NCI-H524 (cell line): ENCODE measurements at places on chromosomes 12 and 14.

GRCh38 chr12:20646239-20646827 lies 48.8 kb upstream of the SLCO1C1 start:
- DNase-seq: no peak

GRCh38 chr14:35383569-35384454 lies 20.7 kb downstream of the NFKBIA start:
- no peak for DNase-seq

DNA sequence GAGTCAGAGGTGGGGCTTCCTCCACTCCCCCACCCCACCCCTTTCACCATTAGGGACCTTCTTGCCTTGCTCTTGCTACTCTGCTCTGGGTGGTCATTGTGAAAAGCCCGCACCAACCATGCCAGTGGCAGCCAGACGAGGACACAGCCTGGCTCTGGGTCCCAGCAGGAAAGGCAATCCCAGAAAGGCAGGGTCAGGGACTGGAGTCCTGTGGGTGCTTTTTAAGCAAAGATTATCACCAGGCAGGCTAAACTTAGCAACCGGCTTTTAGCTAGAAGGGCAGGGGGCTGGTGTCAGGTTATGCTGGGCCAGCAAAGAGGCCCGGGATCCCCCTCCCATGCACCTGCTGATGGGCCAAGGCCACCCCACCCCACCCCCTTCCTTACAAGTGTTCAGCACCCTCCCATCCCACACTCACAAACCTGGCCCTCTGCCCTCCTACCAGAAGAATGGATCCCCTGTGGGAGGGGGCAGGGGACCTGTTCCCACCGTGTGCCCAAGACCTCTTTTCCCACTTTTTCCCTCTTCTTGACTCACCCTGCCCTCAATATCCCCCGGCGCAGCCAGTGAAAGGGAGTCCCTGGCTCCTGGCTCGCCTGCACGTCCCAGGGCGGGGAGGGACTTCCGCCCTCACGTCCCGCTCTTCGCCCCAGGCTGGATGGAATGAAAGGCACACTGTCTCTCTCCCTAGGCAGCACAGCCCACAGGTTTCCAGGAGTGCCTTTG lies 1.2 kb upstream of the GAPDH start:
- DNase-seq: peak; percentile 39

DNA sequence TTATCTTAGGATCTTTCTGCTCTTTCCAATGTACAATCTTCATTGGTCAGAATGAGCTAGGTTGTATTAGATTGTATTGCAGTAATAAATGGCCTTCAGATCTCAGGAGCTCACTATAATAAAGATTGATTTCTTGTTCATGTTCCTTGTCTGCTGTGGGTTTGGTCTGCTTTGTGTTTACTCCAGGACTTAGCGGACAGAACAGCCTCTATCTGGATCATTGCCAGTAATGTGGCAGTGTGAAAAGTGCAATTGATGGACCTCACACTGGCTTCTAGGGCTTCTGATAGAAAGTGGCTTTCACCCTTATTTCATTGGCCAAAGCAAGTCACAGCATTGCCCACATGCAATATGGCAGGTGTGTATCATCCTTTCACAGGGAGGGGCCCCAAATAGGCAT lies 81.2 kb downstream of the BTG1 start:
- DNase-seq: no peak

DNA sequence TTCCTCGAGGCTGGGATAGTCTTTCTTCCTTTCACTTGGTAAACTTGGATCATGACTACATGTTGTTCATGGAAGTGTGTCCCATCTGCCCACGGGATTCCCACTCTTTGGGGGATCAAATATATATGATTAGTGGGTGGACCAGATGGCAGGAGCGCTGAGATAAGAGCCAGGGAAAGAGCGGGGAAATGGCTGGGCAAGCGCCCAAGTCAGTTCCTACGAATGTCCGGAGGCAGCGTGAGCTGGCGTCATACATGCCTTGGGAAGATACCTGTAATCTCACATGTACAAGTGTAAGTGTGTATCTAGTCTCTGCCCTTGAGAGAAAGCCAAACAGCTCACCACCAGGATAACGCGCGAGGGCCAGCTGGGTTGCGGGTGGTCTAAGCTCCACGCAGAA lies 62.3 kb downstream of the FZD10 start:
- DNase-seq: peak; percentile 71

GRCh38 chr14:92570674-92571262 lies 57.2 kb downstream of the RIN3 start:
- DNase-seq: no peak

GRCh38 chr14:105433161-105433605 lies 13.6 kb downstream of the MTA1 start:
- no peak for DNase-seq

- no peak for DNase-seq
Measured at GRCh38 chr12:62995097-62995496, 60.1 kb upstream of the PPM1H start.

GRCh38 chr14:55071870-55072640 lies 20.6 kb downstream of the MAPK1IP1L start:
- no peak for DNase-seq

DNA sequence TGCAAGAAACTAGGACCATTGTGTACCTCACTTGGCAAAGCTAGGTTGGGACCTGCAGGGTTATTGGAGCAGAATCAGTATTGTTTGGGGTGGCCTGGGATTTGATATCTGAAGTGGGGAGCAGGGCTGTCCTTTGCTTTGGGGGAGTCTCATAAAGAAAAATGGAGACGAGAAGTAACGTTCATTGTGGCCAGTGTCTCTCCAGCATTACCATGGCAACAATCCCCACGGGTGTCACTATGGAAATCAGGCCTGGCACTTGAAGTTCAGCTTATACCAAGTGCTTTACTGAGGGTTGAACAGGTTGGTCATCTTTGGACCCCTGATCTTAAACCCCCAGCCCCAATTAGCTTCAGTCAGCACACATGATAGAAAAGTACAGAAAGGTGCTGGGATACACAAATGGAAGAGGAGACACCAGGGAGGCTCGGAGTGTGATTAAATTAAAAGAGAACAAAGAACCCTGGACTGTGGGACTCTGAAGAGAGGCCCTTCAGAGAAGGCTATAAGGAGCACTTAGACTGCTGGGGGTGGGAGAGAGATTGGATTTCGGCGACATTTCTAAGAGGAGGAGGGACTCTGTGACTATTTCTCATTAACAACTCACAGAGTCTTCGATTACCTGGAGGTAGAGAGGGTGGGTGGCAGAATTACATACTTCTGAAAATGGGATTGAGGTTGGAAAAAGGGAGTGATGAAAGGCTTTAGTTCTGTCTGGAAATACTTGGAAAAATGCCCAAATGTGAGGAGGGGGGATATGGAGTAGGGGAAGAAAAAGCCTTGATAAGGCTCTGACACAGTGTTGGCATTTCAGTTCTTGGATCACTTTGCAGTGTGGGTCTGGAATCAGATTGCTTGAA lies 3.7 kb downstream of the KIF5A start:
- DNase-seq: peak; percentile 67

GRCh38 chr12:51994539-51994820 lies 12.3 kb upstream of the TAMALIN start:
- DNase-seq: no peak

DNA sequence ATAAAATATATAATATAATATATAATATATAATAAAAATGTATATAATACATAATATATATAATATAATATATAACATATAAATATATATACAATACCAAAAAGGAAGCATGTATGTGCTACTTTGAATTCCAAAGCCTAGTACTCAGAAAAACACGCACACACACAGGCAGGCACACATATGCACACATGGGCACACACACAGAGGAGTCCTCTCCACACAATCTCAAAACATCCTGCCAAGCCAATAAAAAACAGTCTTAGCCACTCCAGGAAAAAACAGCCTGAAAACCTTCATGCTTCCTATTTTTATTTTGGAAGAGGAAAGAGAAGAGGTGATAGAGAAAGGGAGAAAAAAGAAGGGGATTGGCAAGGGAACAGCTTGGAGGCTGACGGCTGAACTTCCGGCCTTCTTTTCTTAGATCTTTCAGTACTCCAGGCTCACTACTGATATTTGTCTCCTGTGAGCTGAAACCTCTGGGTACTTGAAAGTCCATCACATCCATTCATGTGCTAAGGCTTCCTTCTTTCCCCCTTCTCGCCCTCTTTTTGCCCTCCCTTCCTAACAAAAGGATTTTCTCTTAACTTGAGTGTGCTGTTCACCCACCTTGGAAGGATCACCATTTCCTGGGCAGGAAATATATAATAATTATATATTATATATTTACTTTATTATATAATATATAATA lies 394.2 kb downstream of the NUAK1 start:
- no peak for DNase-seq

- DNase-seq: no peak
Measured at GRCh38 chr12:117161460-117162166, 28.7 kb downstream of the FBXO21 start.

DNA sequence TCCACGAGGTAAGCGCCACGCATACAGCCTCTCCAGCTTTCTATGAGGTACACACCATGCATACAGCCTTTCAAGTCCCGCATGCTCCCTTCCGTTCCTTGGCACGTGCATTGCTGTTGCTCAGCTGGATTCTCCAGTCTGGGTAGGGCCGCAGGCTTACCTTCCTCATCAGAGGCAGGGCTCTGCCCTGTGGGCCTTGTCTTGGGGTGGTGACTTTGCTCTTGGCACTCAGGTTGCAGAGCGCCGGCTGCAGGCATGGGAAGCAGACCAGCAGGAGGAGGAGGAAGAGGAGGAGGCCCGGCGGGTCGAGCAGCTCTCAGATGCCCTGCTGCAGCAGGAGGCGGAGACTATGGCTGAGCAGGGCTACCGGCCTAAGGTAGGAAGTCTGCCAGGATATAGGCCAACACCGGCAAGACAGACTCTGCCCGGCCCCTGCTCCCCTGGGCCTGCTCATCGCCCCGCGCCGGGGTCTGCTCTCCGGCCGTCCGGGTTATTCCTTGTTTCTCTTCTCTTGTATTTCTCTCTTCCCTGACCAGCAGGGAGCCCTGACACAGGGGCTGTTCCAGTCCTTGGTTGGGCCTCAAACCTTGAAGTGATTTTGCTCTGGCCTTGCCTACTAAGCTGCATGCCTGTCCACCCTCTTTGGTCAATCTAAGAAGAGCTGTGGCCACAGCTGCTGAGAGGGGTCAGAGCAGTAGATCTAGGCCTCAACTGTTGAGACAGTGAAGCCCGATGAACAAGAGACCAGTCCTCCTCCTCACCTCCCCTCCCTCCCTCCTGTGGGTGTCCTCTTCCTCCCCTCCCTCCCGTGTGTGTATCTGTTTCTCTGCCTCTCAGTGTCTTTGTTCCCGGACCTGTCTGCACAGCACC lies 15.3 kb downstream of the TCHP start:
- no peak for DNase-seq

DNA sequence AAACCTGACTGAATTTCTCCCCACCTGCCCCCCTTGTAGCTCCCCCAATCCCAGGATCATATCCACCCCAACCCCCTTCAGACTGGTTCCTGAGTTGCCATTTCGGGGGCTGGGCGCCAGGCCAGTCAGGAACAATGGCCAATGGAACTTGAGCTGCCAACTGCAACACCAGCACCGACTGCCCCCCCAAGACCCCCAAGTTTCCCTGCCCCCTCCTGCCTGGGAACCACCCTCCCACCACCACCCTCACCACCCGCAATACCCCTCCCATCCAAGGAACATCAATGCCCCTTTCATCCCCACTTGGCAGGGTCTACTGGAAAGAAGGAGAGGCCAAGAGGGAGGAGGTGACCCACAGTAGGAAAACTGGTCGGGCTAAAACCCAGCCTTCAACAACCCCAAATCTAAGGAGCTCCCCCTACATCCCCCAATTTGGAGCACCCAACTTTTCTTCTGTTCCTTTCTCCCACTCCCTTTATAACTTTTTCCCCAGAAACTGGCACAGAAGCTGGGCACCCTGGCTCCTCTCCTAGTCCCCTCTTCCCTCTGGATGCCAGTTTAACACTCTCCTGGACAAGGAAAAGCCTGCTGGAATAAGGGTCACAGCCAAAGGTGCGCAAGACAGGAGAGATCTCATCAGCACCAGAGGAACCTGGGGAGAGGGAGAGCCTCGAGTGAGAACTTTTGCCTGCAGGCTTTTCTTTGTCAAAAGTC lies 1.6 kb upstream of the NDRG2 start:
- DNase-seq: no peak

DNA sequence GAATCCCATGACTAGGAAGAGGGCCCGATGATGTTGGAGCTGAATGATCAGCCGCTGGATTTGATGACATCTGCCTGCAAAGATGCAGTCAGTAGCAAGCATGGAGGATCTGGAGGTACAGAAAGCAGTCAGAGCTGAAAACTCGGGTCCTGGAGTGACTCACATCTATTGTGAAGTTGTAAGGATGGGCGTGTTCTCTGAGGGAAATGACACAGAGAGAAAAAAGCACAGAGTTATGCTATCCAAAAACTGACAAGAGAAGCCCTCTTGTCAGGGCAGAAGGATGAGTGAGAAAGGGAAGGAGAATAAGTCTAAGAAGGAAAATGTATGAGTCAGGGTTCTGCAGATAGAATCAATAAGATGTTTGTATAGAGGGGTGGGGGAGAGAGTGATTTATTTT lies 380.4 kb upstream of the CCDC196 start:
- DNase-seq: no peak

GRCh38 chr12:26304273-26304672 lies 108.9 kb downstream of the SSPN start:
- DNase-seq: no peak

DNA sequence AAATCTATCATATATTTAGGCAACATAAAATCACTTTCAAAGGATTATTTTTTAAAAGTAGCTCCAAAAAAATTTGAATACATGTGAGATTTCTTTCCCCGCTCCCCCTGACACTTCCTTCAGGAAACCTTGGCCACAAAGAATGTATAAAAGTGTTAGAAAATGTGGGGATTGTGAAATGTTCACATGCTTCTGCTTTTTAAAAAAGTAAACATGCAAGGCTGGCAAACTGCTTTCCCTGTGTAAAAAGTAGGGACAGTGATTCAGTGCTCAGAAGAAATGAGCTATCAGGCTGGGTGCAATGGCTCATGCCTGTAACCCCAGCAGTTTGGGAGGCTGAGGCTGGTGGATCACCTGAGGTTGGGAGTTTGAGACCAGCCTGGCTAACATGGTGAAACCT lies 26.6 kb downstream of the MBIP start:
- DNase-seq: no peak

DNA sequence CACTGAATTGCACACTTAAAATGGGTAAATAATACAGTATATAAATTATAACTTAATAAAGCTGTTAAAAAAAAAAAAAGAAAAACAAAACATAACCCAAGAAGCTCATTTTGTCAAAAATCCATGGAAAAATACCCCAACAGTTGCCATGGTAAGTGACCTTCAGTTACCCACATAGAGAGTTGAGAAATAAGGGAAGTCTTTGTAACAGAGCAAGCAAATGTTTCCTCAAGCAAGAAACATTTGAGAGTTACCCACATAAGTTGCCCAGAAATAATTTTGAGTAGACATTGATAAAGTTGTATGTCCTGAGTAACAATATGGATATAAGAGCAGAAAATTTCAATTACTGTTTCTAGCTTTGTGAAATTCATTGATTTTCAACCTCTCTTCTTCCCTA lies 227.4 kb downstream of the CCDC59 start:
- DNase-seq: no peak

- peak; percentile 18 for DNase-seq
Measured at GRCh38 chr12:16303939-16304338, 26.5 kb upstream of the SLC15A5 start.

DNA sequence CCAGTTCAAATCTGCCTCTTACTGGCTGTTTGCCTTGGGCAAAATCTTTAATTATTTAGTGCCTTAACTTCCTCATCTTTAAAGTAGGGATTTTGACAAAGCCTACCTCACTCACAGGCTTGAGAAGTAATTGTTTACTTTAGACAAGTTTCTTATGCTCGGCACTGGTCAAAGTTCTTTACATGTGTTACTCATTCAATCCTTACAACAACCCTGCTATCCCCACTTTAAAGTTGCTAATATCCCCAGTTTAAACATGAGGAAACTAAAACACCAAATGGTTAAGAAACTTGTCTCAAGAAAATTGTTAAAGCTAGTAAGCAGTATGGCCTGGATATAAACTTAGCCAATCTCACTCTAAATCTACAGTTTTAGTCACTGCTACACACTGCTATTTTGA lies 204.0 kb upstream of the AVPR1A start:
- DNase-seq: no peak
